HS-27A (cell line): ENCODE measurements at places on chromosomes 16 and 17.

- no peak for DNase-seq
Measured at GRCh38 chr17:17298108-17298507, 5.1 kb upstream of the NT5M start.

DNA sequence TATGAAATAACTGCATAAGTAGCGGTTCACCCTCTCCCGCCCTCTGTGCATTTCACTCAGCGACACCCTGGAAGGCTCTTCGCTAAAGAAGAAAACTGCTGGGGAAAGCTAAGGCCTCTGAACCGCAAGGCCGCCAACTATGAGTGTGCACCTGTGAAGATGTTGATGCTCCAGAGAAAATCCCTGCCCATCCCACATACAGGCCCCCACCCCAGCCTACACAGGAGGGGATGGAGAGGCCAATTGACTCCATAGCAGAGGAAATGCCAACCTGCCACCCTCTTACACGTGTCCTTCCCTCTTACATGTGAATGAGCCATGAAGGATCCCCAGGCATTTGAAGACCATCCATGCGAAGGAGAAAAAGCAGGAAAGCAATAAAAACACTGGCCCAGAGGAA, 104.8 kb downstream of the MGAT5B start:
- no peak for DNase-seq

DNA sequence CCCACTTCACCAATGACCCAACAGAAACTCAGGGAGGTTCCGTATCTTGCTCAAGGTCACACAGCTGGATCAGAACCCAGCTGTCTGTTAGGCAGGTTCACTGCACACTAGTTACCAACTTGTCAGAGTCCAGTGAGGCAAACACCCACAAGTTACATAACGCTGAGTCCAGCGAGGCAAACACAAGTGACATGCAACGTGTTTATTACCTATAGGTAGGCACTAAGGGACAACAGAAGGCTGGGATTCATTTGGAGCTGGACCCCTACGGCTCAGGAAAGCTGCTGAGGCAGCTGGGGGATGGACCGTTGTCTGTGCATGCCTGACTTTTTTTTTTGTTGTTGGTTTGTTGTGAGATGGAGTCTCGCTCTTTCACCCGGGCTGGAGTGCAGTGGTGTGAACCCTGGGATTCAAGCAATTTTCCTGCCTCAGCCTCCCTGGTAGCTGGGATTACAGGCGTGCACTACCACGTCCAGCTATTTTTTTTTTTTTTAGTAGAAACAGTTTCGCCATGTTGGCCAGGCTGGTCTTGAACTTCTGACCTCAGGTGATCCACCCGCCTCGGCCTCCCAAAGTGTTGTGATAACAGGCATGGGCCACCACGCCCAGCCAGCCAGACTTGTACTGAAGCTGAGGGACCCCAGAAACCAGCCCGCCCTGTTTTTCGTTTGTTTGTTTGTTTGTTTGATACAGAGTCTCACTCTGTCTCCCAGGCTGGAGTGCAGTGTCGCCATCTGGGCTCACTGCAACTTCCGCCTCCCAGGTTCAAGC, 1.9 kb upstream of the RSAD1 start:
- no peak for DNase-seq

GRCh38 chr16:86431540-86431939, 78.8 kb upstream of the FOXF1 start:
- DNase-seq, result no peak

- DNase-seq, result no peak
Measured at GRCh38 chr16:81040842-81041241, 5.2 kb downstream of the ATMIN start.

GRCh38 chr16:16007743-16008111, 58.3 kb downstream of the ABCC1 start:
- DNase-seq, result no peak

GRCh38 chr17:42748202-42748907, 3.5 kb upstream of the EZH1 start:
- no peak for DNase-seq

- DNase-seq, result no peak
Measured at GRCh38 chr17:18043491-18043890, 4.3 kb downstream of the GID4 start.

GRCh38 chr16:68219725-68220351, 16.1 kb downstream of the ESRP2 start:
- DNase-seq, result no peak

DNA sequence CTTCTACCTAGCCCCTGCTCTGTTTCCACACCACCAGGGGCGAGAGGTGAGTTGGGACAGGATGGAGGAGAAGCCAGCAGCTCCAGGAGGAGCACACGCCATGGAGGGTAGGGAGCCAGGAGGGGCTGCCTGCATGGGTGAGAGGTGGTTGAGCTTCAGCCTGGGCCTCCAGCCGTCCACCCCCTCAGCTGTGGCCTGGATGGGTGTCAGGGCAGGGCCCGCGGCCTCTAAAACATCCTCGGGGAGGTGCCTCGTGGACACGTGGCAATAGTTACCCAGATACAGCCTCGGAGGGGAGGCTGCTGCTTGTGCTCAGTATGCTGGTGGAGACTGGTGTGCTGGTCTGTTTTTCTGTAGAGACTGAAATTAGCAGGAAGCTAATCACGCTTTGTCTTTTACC, 104.7 kb upstream of the GSE1 start:
- DNase-seq, result no peak

DNA sequence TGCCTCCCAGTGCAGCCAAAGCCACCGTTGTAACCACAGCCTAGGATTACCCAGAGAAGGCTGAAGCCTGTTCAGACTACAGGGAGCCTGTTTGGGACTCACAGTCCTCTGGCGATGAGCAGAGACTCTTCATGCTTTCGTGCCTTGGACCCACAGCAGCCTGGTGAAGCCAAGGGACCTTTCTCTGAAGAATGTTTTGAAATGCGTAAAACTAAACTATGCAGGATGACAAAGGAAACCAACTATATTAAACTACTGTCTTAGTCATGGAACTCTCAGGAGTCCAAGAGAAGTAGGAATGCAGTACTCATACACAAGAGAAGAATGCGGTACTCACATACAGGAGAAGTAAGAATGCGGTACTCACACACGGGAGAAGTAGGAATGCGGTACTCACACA, 20.9 kb downstream of the ABR start:
- DNase-seq, result no peak

- DNase-seq, result no peak
Measured at GRCh38 chr17:74843352-74843627, 16.4 kb downstream of the GRIN2C start.

DNA sequence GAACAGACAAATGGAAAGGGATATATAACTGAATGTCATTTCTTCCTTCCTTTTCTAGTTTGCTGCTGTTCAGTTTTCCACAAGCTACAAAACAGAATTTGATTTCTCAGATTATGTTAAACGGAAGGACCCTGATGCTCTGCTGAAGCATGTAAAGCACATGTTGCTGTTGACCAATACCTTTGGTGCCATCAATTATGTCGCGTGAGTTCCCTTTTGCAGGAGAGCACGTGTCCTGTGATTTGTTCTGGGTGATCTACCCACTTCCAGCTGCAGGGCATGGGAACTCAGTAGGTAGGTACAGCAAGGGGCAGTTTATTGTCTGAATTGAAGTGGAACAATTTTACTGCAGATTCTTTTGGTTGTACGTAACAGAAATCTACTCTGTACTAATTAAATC, 8.8 kb downstream of the ITGAL start:
- DNase-seq, result no peak

DNA sequence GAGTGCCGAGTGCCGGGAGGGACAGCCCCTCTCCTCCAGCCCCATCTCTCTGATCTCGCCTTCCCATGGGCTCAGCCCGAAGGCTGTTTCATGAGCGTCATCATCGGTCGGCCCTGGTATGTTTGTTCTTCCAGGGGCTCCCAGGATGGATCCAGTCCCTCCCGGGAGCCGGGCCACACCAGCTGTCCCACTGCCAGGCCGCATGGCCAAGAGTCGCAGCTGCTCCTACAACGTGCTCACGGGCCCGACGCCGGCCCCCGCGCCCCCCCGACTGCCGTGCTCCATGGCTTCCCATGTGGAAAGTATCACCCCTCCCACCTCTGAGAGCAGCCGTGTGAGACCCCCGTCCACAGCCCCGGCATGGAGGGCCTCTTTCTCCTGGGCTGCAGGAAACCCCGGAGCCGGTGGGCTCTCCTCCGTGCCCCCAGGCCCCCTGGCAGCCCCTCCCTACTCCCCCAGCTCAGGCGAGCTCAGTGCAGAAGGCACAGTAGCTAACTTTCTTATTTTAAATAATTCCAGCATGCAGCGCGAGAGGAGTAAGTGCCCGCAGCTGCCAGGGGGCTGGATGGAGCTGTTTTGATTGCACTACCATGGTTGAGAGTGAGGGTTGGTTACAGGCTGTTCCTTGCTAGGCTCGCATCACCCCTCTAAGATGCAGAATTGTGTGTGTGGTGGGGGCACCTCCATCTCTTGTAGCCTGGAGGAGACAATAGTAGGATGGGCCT, 26.6 kb upstream of the GSE1 start:
- no peak for DNase-seq

DNA sequence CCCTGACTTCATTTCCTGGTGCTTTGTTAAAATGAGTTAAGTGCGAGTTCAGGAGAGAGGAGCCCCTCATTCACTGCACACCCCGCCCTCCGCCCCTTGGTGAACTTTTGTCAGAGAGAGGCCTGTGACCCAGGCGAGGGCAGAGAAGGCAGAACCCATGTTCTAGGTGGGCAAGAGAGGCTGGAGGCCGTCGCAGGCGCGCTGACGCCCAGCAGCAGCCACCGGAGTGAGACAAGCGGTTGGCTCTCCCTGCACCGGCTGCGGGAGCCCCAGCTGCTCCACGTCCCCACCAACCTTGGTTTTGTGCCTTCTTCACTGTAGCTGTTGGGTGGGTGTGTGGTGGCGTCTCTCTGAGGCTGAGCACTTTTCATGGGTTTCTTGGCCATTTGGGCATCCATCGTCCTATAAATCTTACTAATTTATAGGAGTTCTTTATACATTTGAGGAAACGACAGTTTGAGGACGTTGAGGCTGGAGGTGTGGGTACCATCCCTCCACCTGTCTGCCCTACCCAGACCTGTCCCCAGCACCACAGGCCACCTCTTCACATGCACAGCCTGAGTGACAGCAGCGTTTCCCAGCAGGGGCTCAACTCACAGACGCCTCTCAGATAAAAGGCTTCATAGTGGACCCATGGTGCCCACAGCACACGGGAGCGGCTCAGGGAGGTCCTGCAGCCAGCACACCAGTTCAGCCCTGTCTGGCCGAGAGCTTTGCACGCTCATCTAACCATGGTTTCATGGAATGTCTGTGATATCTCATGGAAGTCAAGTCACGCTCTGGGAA, 45.2 kb upstream of the CBFA2T3 start:
- no peak for DNase-seq

- DNase-seq, result no peak
Measured at GRCh38 chr16:2507052-2507659, 6.6 kb upstream of the ATP6V0C start.

GRCh38 chr16:17476414-17477259, 5.9 kb upstream of the XYLT1 start:
- DNase-seq, result no peak

GRCh38 chr16:75160386-75160785, 12.1 kb downstream of the ZFP1 start:
- DNase-seq, result no peak

GRCh38 chr17:73430848-73431247, 119.0 kb upstream of the CDC42EP4 start:
- DNase-seq, result no peak

DNA sequence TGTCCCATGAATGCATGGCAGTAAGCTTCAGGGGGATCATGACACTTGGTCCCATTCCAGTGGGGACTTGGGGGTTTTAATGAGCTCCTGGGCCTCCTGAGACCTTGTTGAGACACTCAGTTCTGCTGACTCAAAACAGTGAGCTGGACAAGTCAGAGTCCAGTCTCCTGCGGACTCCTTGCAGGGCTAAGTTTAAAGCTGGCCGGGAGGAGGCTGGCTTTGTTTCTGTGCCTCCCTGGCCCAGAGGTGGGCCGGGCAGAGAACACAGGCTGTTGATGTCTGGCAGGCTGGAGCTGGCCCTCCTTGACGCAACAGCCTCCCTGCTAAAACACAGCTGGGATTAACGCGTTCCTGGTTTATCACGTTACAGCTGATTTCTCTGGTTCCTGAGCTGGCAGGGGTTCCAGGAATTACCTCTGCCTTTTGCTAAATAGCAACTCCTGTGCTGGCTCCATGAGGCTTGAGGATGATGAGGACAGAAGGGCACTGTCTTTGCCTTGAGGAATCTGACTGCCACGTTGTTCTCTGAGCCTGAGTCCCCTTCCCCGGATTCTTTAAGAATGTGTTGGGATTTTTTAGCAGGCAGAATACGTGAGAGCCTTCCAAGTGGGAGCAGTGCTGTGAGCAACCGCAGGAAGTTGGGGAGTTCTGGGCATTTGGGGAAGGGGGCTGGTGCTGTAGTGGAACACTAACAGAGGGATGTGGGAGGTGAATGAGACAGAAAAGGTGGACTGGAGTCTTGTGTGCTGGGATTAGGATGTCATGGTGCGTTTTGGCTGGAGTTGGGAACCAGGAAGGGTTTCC, 2.0 kb downstream of the GPT2 start:
- DNase-seq, result no peak

DNA sequence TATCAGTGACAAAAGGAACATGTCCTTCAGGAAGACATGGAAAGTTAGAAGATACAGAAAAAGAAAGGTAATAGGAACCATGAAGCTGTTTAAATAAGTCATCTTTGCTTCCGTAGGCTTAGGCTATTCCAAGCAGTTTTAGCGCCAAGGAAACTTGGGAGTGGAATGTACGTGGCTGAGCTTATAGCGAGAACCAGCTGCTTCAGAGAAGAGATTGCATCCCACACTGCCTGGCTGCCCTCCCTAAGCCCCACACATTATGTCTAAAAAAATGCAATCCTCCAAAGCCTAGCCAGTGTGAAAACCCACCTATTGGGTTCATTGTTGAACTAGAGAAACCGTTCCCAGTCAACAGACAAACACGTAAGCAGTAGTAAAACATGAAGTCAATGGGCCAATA, 149.9 kb downstream of the SLC39A11 start:
- no peak for DNase-seq

DNA sequence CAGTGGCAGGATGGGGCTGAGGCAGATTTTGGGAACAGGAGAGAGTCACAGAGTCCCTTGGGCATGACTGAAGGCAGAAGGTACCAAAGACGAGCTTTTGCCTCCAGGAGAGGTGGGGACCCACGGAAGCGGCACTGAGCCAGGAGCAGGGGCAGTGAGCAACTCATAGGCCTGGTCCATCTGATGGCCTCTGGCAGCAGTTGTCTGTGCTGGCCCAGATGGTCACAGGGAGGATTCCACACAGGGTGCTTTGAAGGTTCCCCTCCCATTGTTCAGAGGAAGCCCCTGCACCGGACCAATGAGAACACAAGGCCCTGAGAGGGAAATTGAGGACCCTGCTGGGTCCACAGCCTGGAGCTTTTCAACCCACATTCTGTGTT, 360.3 kb upstream of the TNRC6C start:
- DNase-seq, result no peak

- no peak for DNase-seq
Measured at GRCh38 chr17:38418062-38418692, 10.1 kb upstream of the ARHGAP23 start.

GRCh38 chr16:65409510-65409909, 287.6 kb upstream of the CDH11 start:
- DNase-seq, result no peak

- DNase-seq, result no peak
Measured at GRCh38 chr17:62713086-62713881, 85.8 kb downstream of the MRC2 start.

- DNase-seq, result no peak
Measured at GRCh38 chr16:16022683-16023064, 73.3 kb downstream of the ABCC1 start.
